Omental fat pad (tissue), 4 donors: ENCODE measurements at places on chromosomes 2 and 18.
A peak's percentile ranks its signal among the peaks of the same experiment; 100 is the strongest.

DNA sequence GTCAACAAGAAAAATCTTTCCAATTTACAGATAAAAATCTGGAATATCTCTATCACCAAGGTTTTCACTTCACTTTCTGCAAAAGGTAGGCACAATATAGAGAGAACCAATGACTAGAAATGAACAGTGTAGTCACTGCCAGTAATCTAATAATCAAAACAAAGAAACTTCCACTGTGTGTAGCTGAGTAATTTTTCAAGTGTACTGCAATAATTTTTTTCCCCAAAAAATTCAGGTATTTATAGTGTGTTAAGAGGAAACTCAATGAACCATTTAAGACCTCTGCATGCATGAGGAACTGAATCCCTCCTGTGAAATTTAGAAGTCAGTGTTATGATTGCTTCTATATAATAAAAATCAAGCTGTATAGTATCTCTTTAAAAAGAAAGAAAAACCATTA is 121.8 kb downstream of the MEMO1 start:
- no peak for DNase-seq

DNA sequence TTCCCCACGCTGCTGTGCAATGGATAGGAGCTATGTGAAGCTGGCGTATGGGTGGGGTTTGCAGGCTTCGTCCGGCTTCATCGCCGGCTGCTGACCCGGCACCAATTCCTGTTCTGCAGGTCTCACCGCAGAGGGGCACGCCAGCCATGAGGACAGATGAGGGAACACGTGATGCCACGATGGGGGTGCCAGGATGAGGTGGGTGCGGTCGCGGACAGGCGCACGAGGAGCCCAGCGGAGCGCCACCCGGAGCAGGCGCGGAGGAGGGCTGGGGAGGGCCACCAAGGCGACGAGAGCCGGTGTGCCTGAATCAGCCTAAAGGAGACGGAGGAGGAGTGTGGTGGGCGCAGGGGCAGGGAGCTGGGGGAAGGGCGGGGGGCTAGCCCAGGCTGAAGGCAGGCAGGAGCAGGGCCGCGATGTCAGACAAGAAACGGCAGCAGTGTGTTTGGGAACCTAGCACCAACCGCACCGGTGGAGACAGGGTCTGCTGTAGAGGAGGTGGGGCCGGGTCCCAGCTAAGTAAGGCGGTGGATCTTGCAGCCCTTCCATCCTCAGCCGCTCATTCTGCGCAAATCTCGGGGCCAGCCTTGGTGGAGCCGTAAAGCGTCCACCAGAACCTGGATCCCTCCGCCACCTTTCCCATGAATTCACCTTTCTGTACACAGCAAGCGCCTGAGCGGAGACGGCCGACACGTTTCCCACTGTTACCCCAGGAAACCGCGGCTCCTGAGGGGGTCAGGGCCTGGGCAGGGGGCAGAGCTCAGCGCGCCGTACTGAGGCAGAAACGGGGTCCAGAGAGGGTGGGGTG is 17.0 kb upstream of the CD8A start:
- no peak for DNase-seq

DNA sequence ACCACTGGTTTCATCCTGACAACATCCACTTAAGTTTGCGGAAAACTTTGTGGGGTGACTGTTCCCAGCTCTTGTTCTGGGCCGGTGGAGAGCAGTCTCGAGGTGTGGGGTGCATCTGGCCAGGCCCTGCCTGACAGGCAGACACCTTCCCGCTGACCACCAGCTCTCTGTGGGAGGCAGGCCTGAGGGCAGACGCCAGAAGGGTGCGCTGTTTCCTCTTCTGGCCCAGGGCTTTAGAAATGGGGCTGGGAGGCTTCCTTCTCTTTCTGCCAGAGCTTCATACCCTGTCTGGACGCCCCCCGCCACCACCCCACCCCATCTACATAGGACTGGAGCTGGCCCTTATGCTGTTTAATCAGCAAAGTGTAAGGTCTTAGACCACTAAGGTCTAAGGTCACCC is 263.8 kb downstream of the LOXHD1 start:
- no peak for DNase-seq

- DNase-seq, result no peak
Measured at GRCh38 chr2:143844986-143845385, 674.9 kb downstream of the ZEB2 start.

GRCh38 chr18:3449512-3450011 is 410 bp upstream of the TGIF1 start:
- DNase-seq, result no peak

- DNase-seq, result no peak
Measured at GRCh38 chr2:238570926-238571325, 144.2 kb downstream of the ASB1 start.

DNA sequence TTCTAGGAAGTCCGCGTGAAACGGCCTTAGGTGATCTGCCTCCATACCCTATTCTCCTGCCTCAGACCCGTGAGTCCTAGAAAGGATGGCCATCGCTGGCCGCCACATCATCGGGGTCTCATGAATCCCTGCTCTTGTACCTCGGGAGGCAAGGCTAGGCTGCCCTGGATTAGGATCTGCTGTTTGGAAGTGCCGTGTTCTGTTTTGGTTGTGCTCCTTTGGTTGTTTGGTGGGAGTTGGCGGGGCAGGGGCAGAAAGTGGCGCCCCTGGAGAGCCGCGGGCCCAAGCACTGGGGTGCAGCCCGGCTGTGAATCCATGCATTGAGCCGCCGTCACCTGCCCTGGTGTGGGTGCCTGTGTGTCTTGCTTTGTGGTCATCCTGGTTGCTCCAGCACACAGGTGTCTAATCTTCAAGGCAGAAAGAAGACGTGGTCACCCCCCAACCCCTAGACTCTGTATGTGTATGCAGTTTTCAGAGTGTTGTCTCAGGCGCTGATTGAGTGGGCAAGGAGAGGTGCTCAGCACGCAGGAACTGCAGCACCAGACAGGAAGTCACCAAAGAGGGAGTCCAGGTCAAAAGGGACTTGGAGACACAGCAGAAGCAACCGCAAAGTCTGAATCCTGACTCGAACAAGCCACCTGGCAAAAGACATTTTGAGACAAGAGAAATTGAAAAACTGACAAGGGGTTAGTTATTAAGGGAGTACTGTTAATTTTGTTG is 80.0 kb upstream of the LDLRAD4 start:
- DNase-seq, result no peak

DNA sequence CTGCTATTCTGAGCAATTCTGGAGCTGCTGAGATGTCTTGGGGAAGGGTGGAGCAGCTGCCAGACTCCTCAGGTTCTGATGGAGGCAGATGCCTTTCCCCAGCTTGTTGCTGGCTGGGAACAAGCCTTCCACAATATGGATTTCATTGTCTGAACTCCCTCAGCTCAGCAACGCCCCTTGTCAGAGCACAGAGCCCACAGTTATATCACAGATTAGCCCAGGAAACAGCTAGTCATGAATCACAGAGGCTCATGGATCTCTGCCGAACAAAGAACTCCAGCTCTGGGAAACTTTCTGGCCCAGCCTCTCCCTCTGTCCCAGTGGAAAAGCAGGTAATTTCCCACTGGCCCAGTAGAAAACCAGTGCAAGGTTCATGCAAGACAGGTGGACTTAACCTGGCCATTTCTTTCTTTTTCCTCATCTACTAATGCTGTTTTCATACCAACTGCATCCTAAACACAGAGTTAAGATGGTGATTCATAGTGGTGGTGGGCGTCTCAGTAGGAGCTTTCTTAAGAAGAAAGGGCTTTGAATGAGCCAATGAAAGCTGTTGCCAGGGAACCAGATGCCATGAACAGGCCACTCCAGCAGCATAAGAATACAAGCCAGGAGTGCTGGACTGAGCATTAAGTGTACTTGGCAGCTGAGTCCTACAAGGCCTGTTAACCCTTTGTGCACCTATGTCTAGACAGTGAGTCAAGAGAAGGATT is 8.7 kb upstream of the KIAA2012 start:
- no peak for DNase-seq

- DNase-seq, result no peak
Measured at GRCh38 chr2:30178618-30179434, 32.0 kb downstream of the YPEL5 start.

DNA sequence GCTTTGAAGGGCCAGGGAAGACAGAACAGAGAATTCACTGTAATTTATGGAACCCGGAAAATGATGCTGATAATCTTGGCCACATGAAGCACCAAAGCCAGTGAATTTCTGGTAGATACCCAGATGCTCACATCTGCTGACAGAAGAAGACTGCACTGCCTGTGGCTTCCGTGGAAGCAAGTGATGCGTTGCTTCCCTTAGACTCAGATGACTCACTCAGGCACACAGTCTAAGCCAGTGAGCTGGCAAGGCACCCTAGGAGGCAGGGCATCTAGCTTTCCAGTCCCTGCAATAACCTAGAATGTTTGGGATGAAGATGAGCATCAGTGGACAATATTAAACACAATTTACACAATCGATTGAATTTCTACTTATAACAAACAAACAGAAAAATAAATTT is 284.7 kb downstream of the CMPK2 start:
- no peak for DNase-seq

- no peak for DNase-seq
Measured at GRCh38 chr2:235468978-235469655, 24.7 kb upstream of the AGAP1 start.

- DNase-seq, result no peak
Measured at GRCh38 chr2:61677306-61677705, 139.2 kb upstream of the XPO1 start.

- no peak for DNase-seq
Measured at GRCh38 chr2:178827111-178827510, 19.9 kb upstream of the TTN start.

GRCh38 chr2:197264332-197264731 is 46.2 kb downstream of the ANKRD44 start:
- DNase-seq, result no peak

- peak; percentile 46 for DNase-seq
Measured at GRCh38 chr2:17830053-17831034, 14.1 kb downstream of the MSGN1 start.

- no peak for DNase-seq
Measured at GRCh38 chr2:62611854-62612253, 93.7 kb upstream of the EHBP1 start.

GRCh38 chr2:16958266-16958665 is 292.6 kb upstream of the CYRIA start:
- no peak for DNase-seq

DNA sequence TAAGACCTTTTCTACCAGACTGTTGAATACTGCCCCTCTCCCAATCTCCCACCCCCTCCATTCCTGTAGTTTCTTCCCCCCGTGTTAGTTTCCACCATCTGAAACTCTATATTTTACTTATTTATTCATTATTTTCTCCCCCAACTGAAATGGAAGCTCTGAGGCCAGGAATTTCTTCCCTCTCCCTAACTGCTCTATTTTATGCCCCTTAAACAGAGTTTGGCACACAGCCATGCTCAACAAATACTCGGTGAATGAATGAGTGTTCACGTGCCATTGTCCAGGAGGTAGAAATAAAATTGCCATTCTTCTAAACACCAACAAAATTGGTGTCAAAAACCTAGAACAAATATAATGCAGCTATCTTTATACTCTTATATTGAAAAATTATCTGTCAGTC is 5.6 kb downstream of the ITGB1BP1 start:
- no peak for DNase-seq

GRCh38 chr2:160061944-160062291 is 497 bp downstream of the PLA2R1 start:
- DNase-seq, result no peak

- no peak for DNase-seq
Measured at GRCh38 chr18:65587491-65587890, 163.3 kb upstream of the CDH7 start.

DNA sequence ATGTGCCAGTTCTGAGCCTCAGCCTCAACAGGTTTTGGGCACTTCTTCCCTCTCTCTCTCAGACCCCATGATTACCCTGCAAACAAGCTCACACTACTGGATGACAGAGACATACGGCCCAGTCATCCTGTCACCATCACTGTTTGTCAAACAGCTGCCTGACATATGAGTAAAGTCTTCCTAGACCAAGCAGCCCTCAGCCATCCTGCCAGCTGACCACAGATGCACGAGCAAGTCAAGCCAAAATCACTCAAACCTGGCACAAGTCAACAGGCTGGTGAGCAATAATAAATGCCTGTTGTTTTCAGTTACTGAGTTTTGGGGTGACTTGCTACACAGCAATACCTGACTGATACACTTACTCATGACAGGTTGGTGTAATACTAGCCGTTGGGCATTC is 75.5 kb upstream of the KLF7 start:
- DNase-seq, result no peak

DNA sequence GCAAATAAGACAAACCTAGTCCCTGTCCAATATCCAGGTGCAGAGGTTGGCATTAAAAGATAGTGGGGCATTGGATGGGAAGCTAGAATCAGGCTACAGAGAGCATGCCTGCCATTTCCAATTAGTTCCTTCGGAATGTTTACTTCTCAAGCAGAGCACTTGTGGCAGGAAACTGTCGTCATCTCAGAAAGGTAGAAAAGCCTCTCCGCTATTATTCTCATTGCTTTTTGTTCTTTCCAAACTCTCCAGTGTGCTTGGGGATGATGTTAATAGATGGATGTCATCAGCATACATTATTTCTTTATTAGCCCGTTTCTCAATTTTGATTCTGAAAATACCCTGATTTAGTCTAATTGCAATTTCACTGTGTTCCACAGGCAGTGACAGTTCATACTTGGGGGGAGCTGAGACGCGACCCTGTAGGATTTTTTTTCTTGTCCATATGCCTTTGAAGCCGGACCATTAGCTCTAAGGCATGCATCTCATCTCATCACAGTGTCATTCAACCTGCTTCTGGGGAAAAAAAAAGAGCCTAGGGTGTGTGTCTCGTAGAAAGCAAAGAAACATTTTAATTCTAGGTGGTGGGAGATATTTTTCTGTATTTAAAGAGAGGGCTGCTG is 7.7 kb downstream of the ASB18 start:
- no peak for DNase-seq

DNA sequence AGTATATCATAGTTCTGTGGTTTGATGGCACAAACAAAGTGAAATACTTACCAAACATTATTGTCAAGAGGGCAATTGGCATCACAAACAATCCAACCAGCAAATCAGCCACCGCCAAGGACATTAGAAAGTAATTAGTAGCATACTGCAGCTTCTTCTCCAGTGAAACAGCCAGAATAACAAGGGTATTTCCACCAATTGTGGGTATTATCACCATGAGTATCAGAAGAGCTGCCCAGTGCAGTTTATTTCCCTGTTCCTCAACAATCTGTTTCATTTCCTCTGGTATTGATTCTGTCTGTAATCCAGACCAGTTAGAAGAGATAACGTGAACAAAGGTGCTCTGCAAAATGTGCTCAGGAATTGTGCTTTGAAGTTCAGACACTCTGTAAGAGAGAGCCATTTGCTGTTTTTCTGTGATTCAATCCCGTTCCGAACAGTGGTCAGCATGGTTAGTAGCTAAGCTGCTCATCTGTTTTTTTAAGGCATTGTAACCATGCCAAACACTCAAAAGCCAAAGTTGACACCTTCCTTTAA is 1.4 kb downstream of the HTR2B start:
- no peak for DNase-seq

DNA sequence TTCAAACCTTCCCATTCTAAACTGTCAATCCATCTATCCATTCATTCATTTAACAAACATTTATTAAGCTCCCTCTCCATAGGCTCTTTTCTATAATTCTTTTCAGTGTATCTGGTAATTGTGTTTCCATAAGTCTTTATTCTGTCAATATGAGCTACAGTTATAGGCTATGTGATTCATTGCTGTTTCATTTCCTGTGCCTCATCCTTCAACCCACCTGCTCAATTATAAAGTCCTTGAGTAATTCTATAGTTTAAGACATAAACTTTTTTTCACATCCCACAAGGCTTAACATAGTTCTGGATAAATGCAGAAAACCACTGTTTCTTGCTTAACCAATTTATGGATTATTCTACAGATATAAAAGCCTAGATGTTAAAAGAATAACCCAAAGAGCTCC is 84.2 kb upstream of the PIK3C3 start:
- DNase-seq, result no peak

- DNase-seq, result no peak
Measured at GRCh38 chr18:23578891-23579653, 7.2 kb downstream of the NPC1 start.

GRCh38 chr2:230459216-230459615 is 43.2 kb downstream of the SP100 start:
- no peak for DNase-seq
